ENCODE measurements at places on chromosomes 11 and 22.

GRCh38 chr11:11615086-11615485, 6.7 kb downstream of the GALNT18 start:
- DNase-seq: no peak

DNA sequence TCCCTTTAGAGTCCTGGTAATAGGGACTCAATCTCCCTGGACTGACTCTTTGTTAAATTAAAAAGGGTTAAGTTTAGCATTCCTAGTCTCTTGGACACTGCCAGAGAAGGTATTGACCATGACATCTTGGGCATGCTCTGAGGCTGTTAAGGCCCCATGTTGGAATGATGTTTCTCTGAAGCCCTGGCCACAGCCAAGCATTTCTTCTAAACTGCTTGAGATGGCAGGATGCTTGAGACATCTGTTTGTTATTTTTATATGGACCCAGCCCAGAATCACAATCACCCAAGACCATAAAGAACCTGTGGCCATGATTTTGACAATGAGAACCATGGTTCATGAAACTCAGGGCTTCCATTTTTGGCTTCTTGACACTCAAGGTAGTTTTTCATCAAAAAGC, 5.5 kb upstream of the ANKK1 start:
- no peak for DNase-seq

- no peak for DNase-seq
These were observed 2.2 kb downstream of the CD59 start for GRCh38 chr11:33733980-33734379.

DNA sequence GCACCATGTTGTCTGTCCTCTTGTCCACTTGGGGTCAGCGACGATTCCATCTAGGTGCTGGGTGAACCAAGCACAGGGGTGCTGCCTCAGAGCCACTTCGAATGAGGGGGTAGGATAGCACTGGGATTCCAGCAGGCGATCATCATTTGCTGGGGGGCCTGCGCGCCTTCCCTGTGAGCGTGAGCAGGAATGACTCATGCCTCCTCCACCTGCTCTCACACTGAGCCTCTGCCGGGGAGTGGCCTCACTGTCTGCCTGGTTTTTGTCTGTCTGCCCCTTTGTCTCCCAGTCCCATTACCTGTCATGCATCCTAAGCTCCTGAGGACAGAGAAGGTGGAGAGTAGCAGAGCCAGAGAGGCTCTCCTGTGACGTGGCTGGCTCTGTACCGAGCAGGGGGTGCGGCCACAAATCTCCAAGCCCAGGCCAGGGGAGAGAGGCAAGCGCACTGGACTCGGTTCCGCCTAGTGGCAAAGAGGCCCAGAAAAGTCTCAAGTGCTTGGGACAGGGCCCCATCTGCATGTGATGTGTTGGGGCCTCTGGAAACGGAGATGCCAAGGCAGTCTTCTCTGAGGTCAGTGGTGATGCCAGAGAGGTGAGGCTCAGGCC, 30.8 kb downstream of the RSPH14 start:
- DNase-seq: no peak

DNA sequence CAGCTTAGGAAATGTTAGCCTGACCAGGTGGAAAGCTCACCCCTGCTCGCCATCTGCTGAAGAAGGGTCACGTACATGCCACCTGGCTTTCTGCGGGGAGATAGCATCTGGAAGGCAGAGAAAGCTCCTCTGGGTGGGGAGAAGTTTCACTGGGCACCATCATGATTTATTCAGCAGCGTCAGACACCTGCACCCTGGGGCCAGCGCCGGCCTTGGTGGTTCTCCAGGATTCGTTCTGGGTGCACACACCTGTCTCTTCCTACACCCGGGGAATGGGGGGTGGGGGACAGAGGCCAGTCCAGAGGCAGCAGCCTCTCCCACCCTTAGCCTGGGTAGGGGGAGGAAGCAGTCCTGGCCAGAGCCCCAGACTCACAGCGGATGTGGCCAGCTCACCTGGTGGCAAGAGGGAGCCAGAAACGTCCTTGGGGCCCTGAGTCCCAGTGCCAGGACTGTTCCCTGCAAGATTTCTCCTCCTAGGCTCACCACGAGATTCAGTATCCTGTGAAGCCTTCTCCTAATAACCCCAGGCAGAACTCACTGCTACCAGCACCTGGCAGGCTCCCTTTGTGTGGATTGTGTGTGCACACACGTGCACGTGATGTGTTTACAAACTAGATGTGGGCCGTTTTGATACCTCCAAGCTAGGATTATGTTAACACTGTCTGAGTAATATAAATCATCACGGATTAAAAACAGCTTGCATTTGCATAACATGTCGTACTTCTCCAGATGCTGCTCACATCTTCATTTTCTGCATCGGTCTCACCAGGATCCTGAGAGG, 17.3 kb upstream of the RASD2 start:
- DNase-seq: no peak

DNA sequence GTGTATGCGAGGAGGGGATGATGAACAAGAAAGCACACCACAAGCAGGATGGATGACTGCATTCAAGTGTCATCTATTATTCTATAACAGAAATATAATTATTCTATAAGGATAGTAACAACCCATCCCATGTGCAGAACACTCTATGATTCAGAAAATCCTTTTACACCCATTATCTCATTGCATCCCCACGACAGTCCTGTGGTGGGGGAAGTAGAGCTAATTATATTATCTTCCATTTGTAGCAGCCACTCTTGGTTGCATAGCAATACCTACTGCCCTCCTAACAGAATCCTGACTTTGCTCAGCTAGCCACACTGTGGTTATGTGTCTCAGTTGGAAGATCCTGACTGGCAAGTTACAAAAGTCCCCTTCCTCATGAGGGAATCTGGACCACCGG, 406.5 kb upstream of the NARS2 start:
- DNase-seq: no peak

GRCh38 chr11:35090125-35090524, 48.8 kb upstream of the CD44 start:
- DNase-seq: no peak

DNA sequence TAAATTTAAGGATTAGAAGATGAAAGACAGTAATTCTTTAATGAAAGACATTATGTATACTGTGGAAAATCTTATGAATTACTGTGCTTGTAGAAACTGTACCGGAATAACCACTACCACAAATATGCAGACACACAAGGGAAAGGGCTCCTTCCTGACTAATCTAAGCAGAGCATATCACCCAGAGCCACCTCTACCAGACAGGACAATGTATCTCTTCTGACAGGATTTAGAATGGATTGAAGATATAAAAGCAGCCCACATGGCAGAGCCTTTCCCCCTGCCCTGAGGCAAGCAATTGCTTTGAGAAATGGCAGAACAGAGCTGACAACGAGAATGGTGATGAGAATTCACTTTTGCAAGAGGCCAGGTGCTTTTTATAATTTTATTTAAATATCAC, 144.1 kb downstream of the NOX4 start:
- DNase-seq: no peak

DNA sequence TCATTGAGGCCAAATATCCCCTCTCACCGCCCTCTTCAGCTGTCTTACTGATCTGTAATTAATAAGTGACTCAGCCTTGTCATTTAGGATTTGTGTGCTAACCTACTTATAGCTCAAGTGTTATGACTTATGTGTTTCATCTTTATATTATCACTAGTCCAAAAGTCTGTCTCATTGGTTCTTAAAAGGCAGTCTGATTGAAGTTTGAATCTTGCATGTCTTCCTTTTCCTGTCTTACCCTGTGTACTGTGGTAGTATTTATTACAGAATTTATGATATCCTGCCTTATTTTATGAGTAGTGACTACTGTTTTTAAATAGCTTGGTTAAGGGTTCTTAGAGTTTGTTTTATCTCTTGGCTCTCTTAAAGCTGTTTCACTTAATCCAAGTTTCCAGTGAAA, 6.3 kb downstream of the DEPDC7 start:
- no peak for DNase-seq

DNA sequence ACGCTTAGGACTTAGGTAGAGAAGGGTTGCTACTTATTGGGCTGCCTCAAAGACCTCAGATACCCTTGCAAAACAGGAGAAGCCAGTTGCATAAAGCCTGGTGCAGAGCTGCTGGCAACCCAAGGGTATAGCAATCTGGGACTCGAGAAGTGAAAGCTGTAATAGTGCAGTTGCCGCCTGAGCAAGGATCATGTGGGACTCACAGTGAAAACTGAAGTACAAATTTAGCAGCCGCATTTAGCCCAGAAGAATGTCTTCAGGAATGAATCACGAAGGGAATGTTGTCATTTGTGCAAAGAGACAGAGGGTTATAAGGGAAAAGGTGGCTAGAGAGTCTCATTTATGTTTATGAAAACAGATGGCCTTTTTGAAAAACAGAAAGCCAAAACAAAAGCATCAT, 267.2 kb downstream of the TENM4 start:
- no peak for DNase-seq

GRCh38 chr22:23387827-23388516, 192.1 kb downstream of the IGLL1 start:
- no peak for DNase-seq

GRCh38 chr11:68942751-68943271, 38.0 kb downstream of the MRGPRD start:
- no peak for DNase-seq

DNA sequence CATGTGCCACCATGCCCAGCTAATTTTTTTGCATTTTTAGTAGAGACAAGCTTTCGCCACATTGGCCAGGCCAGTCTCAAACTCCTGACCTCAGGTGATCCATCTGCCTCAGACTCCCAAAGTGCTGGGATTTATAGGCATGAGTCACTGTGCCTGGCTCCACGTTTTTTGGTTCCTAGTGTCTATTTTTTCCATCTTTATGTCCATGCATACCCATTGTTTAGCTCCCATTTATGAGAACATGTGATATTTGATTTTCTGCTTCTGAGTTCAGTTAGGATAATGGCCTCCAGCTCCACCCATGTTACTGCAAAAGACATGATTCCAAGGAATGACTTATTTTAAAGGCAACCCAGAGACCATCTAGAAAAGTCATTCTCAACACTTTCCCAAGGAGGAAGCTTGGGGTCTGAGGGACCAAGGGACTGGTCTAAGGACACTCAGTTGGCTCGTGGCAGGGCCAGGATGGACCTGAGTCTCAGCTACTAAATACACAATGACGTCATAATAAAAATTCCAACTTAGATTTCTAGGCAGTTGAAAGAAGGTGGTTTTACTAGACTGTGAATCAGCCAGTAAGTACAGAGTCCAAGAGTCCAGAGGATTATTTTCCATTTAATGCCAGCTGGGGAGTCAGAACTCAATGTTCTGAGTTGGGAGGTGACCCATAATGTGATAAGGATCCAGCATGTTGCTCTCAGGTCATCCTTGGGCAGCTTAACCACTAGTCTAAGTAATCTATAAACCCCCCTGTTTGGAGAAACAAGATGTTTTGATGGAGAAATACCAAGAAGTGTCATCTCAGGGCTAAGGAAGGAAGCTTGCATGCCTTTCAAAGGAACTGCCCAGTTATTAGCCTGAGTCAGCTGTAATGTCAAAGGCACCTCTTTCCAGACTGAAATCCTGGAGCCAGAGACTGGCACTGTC, 39.4 kb downstream of the ABTB2 start:
- no peak for DNase-seq

GRCh38 chr22:21916309-21916918, 36.2 kb downstream of the PPM1F start:
- DNase-seq: no peak

DNA sequence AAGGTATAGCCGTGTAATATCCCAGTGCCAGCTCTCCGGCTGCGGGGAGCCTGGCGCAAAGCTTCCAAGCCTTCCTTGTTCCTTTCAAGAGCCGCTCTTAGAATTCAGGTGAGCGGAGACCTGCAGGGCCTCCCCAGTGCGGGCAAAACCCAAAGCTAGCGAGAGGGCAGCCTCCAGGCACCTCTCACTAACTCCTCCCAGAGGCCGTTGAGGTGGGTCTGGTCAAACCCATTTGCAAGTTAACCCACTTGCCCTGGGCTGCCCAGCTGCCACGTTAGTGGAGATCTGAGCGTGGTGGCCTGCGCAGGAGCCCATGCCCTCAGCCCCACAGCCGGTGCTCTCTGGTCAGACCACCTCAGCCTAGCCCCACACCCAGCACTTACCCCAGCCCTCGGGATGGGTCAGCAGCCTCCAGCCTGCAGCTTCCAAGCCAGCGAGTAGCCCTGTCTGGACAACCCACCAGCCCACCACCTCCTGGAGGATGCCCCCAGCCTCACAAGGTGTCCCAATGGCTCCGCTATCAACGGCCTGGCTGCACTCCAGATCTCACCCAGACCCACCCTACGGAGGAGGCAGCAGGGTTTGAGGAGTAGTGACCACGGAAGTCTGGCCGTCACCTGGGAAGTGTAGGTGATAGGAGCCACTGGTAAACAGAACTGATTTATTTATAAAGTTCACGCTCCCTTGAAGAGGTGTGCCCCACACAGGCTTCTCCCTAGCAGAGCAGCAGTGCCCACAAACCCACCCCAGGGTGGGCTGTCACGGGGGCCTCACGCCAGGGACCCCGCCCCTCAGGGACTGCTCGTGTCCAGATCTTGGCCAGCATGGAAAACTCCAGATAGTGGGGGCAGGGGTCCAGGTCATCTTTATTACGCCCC, 2.3 kb downstream of the ASCL2 start:
- no peak for DNase-seq

GRCh38 chr11:71266114-71266833, 13.9 kb upstream of the SHANK2 start:
- DNase-seq: no peak

DNA sequence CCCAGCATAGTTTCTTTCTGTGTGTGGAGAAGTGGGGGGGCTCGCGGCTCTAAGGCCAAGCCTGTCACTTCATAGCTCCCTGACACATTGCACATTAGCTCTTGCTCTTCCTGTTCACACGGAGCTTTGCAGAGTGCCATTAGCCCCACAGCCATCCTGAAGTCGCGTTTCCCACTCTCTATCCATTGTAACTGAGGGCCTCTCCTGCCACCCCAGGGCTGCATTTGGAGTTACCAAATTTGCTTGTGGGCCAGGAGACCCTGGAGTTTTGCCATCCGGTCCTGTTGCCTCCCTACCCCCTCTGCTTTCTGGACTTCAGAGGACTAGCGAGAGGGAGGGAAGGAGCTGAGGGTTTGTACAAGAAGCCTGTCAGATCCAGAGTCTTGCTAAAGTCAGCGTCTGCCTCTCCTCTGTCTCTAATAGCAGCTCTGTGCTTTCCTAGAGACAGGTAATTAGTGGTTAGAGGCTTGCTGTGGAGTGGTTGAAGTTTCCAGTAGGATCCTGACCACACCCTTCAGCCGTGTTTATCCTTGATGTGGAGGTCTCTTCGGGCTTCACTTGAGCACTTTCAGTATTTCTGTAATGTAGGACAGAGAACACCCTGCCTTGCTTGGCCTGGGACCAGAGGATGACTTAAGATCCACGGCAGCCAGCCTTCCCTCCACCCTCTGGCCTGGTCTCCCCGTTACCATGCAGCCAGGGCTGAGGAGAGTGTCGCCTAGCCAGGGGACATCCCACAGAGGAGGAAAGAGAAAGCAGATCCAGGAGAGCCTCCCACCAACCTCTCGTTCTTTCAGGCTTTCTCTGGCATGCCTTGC, 14.1 kb downstream of the DCPS start:
- no peak for DNase-seq

DNA sequence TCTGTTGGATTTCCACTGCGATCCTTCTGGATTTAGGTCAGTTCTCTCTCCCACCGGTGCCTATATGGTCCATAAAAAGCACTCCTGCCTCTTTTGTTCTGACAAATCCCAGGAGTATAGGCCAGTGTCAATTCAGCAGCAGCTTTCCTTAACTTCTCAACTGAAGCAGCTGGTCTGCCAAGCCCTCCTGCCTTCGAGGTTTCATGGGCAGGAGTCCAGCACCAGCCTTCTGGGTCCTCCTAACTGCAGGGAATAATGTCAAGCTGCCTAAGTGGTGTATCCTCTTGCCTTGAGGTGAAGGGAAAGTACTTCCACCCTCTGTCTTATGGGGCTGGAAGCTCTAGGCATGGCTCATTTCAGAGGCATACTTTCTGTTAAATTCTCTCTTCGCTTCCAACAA, 149.4 kb upstream of the NCAM1 start:
- no peak for DNase-seq

GRCh38 chr11:19664886-19665548, 47.6 kb upstream of the NAV2 start:
- no peak for DNase-seq

Data from activated CD4-positive, CD25-positive, alpha-beta regulatory T cell (primary cell).